ENCODE measurements at places on chromosomes 16 and 17.
A peak's percentile ranks its signal among the peaks of the same experiment; 100 is the strongest.

DNA sequence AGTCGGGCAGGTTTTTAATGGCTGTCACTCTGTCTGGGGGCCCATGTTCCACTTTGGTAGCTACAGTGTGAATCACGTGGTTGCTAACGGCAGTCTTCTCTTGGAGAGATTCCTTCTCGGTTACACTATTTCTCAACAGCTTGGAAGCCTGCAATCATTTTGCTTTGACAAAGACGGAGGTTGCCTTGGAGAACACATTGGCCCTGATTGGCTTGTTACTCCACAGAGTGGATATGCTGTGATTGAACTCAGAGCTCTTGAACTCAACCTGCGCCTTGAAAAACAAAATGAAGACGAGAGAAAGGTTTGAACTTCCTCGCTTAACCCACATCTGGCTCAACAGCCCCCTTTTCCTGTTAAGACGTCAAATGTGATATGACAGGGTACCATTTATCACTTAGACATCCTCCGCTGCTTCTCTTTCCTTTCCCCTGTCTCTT is 218.9 kb downstream of the MAF start:
- no peak for DNase-seq

DNA sequence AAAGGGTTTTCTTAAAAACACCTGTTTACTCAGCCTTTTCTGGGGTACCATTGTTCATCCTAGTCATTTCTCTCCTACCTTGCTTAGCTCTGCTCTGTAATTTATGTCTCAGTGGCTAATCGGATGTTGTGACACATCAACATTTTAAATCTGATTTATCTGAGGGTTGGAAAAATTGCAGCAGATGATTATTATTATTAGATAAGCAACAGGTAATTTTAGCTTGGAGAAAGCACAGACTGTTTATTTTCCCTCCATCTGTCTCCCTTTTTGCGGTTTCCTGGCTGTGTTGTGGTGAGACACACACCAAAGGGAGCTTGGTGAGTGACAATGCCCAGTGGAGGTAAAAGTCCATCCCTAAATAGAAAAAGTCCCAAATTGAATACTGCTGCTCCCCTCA is 389.9 kb downstream of the UTP18 start:
- no peak for DNase-seq

DNA sequence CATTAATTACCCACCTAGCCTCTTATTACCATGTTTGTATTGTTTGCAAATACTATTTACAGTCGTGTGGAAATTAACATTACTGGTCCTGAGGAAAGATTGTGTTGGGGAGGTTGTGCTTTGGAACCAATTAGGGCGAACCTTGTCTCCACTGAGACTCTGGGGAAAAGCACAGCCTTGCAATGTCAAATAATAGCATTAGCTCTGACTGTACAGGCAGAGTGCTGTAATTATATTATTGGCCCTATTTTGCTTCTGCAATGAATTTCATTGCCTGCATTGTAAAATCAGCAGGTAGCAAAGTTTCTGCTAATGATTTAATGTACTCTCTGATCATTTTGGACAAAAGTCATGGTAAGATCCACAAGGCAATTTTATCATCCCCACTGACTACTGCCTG is 97.0 kb downstream of the WWOX start:
- no peak for DNase-seq

GRCh38 chr17:72136692-72137091 is 15.9 kb downstream of the SOX9 start:
- no peak for DNase-seq

- no peak for DNase-seq
Measured at GRCh38 chr17:81044764-81045589, 10.0 kb downstream of the BAIAP2 start.

DNA sequence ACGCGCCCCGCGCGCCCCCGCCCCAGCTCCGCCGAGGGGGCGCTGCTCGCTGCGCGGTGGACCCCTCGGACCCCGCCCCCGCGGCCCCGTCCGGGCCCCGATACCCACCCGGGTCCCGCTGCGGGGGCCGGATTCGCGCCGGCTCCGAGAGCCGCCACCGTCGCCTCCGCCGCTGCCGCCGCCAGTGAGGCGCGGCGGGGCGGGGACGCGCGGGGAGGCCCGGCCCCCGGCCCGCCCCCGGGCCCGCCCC is at the start of gene TBC1D16:
TBC1D16 (minus strand) TSS at position 186 of the 250 bp plus-strand sequence. CDS start 22,325 bp downstream, outside the sequence.
- DNase-seq: peak; percentile 33

- DNase-seq: no peak
Measured at GRCh38 chr17:71349908-71350600, 770.8 kb upstream of the SOX9 start.

- no peak for DNase-seq
Measured at GRCh38 chr16:31785126-31785525, 88.5 kb upstream of the ZNF267 start.

DNA sequence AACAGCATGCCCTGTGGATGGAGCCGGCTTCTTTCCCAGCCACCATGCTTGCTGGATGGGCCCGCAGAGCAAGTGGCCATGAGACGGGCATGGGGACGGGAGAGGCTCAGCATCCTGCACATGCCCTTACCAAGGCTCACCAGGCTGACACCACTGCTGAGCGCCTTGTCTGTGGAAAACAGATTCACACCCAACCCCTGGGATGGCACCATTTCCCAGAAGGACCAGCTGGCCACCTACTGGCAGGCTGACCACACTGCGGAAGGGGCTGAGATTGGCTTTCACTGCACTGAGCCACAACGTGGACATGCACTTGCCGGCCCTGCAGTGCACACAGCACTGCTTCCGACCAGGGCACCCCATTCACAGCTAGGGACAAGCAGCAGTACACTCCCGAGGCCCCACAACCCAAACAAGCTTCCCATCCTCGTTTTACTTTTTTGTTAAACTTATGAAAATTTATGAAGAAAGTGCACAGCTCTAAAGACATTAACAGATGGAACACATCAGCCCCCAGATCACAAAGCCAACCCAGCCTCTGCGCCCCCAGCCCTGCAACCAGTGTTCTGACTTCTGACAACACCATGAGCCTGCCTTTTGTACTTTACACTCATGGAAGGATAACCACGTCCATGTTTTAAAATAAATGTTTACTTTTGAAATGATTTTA is 13.9 kb upstream of the KRTAP17-1 start:
- DNase-seq: no peak

DNA sequence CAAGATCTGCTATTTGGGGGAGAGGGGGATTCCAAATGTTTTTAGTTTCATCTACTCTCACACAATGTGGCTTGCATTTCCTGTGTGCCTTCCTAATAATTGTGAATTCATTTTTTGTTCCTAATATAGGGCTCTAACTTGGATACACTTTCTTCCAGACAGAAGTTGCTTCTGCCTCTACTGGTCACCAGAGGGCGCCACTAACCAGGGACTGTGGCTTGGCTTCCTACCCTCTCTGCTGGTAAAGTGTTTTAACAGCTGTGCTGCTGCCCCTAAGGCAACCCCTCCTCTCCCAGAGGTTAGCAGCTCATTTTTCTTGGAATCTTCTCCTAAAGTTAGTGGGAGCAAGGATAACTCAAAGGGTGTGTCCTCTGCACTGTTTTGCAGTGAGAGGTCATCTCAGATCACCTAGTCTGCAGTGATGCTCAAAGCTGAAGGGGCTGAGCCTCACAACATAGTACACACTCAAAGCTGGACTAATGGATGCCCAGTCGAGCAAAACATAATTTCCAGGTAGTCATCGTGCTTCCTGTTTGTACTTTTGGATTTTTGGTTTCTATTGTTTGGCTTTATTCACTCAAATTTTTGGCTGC is 5.0 kb upstream of the PRSS54 start:
- no peak for DNase-seq

GRCh38 chr16:12092544-12092921 is 116.0 kb downstream of the SNX29 start:
- no peak for DNase-seq

GRCh38 chr17:42704837-42705494 is 22.6 kb downstream of the CNTNAP1 start:
- no peak for DNase-seq

- no peak for DNase-seq
Measured at GRCh38 chr17:43962479-43962878, 8.7 kb upstream of the PYY start.

DNA sequence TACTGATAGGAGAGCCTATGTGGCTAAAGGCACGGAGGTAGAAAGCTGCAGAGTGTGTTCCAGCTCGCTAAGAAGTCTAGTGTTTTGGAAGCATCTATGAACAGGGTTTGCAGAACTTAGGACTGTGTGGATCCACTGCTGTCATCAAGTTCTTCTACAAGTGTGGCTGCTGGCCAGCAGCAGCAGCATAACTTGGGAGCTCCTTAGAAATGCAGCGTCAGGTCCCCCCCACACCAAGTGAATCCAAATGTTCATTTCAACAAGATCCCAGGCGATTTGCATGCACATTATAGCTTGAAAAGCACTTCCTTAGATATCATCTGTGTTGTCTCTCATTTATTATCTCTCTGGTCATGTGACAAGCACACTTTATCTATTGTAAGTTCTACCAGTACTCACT is 131.9 kb upstream of the SHISA6 start:
- no peak for DNase-seq

DNA sequence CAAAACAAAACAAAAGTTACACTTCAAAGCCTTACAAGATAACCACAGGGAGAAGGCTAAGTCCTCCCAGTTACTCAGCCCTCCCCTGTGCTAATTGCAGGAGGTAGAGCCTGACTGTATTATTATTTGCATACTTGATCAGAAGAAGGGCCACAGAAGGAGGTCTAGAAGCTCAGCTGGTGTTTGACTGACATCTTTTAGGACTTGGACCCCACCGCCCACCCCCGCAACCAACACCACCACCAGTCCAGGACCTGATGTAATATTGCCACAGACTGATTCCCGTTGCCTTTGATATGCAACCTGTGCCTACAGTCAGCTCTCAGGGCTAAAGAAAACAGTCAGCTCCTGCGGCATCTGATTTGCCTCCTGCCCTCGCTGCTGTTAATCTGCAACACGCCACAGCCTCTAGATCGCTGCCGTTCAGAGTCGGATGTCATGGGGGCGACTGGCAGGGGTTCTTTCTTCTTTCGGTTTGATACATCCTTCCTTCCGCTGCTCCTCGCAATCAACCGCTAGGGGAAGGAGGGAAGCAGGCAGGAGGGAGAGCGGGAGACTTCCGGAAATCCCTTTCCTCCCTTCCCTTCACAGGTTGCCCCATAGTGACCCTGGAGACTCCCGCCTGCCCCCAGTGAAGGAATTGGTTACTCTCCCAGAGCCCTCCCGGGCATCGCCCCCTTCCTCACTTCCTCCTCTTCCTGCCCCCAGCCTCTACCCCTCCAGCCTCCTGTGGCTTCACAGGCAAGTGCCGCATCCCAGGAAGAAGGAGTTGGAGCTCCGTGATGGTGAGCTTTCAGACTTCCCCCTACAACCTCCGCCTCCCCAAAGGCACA is 90.5 kb upstream of the SOX9 start:
- peak; percentile 1 for DNase-seq

- no peak for DNase-seq
Measured at GRCh38 chr17:30238387-30239088, 3.0 kb upstream of the SLC6A4 start.

DNA sequence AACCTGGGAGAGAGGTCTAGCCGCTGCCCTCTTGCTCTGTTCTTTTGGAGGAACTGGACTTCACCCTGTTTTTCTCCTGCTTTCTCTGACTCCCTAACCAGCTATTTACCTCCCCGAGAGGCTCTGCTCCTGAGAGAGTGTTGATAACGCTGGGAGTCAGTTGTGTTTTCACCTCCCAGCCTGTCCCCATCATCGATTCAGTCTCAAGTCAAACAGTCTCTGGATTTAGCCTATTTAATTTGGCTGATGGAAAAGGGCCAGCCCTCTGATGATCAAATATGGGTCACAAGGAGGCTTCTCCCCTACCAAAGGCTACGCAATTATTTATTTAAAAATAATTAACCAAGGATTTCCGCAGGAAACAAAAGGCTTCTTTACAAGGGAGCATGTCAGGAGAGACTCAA is 31.8 kb downstream of the HNF1B start:
- DNase-seq: no peak

- DNase-seq: no peak
Measured at GRCh38 chr17:81578561-81579225, 26.5 kb upstream of the FAAP100 start.

DNA sequence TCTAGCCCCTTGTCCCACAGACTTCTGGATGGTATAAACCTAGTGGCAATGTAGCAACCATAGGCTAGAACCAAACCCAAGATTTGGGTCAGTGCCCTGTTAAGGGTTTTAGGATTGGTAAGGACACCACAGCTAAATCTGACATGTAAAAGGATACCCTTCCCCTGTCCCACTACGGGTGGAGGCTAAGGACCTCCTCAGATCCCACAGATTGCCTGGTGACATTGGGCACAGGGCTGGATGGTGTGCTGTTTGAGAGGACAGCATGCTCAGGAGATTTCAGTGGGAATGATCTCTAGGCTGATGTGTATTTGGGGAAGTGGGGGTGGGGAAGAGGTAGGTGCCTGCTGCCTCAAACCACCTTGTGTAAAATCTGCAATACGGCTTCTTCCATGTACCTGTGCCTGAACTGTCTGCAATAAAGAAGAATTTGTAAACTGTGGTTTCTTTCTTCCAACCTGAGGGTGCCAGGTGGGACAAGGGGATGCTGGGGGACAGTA is 671 bp upstream of the EDC4 start:
- no peak for DNase-seq

DNA sequence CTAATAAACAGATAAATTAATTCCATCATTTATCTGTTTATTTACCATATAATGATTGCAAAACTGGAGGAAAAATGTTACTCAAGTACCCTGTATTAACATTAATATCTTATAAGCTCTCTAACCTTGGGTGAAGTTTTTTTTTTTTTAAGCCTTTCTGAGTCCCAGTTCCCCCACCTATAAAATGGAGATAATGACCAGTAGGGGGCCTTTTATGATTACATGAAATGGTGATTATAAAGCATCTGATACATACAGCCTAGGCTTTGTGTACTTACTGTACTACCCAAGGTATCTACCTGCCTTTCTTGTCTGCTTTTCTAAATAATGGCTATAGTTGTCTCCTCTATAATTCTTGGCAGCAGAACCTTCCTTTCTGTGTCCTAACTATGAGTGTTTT is 22.6 kb downstream of the LRRC36 start:
- DNase-seq: no peak

GRCh38 chr16:17070882-17071592 is 399.7 kb downstream of the XYLT1 start:
- DNase-seq: peak; percentile 88
